Fibroblast of gingiva (primary cell): ENCODE measurements at places on chromosomes 2 and 18.
A peak's percentile ranks its signal among the peaks of the same experiment; 100 is the strongest.

GRCh38 chr2:27033253-27033852 lies 588 bp downstream of the TMEM214 start:
- DNase-seq: no peak

- no peak for DNase-seq
Observed at GRCh38 chr18:1994471-1994870, 576.8 kb downstream of the METTL4 start.

DNA sequence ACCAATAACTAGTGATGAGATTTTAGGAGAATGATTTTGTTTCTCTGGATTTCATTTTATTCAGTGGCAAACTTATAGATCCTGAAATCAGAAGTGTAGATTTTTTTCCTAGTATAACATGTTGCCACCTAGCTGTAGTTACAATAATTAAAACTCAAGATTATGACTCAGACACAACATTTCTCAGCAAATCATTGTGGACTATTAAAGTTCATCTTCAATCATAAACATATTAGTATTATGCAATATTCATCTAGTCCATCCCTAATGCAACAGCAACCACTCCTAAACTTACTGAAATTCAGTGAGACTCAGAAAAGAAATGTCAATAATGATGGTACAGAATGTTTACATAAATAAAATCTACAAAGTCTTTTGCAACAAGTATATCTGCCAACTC lies 51.3 kb downstream of the USP34 start:
- DNase-seq: peak; percentile 45

- DNase-seq: no peak
Observed at GRCh38 chr2:12506846-12507245, 209.9 kb upstream of the TRIB2 start.

DNA sequence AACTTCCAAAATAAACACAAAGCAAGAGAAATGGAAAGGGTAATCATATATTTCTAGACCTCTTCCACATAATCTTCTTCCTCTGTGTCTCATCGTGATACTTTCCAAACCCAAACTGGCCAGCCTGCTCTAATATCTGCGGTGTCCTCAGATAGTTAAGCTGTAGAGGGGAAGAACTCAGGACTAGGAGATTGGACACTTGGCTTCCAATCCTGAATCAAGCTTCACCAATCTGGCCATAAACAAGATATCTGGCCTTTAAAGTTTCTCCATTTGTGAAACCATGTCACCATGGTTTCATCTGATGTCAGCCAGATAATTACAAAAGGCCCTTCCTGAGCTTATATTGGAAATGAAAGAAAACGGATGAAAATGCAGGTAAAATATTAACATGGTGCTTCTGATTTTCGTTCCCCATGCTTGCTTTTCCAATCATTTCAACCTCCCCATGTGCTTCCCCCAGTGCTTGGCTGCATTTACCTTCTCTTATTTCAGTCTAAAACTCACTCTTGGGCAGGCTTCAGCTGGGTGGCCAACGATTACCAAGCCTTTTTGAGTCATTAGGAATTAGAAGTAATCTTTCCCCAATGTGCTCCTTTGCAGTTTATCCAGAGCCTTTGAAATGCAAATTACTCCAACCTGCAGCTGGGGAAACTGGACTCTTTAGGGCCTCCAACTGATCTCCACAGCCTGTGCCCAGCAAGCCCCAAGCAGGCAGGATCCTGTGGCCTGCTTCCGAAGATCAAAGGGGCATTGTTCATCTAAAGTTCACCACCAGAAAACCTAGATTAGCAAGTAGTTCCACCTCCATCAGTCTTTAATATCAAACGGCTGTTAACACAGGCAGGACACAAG lies 44.5 kb upstream of the MYCN start:
- DNase-seq: no peak

GRCh38 chr2:42741140-42741539 lies 22.8 kb downstream of the OXER1 start:
- no peak for DNase-seq

GRCh38 chr18:65435534-65435933 lies 315.3 kb upstream of the CDH7 start:
- DNase-seq: no peak

DNA sequence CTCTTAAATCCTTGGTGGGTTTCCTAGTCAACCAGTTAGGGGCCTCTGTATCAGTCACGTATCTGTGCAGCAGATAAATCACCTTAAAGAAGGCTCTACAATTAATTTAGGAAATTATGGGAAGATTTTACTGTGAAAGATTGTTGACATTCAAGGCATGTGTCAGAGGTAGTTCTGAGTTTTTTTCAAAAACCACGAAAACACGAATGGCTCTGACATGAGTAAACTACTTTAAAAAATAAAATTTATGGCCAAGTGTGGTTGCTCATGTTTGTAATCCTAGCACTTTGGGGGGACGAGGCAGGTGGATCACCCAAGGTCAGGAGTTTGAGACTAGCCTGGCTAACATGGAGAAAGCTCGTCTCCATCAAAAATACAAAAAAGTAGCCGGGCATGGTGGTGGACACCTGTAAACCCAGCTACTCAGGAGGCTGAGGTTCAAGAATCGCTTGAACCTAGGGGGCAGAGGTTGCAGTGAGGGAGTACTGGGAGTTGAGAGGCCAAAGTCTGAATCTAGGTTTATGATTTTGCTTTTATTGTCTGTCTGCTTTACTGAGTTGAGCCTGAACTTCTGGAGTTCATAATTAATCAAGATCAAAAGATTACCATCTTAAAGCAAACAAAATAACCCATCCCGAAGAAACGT lies 77.1 kb downstream of the SPRED2 start:
- no peak for DNase-seq

GRCh38 chr2:46545015-46545839 lies 65.9 kb downstream of the TMEM247 start:
- no peak for DNase-seq

DNA sequence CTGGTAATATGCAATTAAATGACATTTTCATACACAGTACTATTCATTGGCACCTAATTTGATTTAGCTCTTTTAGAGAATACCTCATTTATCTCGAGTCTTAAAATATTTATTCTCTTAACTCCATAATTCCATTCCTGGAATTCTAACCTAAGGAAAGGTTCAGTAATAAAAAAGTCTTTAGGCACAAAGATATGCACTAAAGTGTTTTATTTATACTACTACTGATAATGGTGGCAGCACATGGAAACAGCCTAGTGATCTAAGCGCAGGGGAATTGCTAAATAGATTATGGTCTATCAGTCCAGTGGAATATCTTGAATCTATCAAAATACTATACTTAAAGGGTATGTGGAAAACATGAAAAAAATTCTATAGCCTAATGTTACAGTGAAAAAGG lies 142.5 kb upstream of the LTBP1 start:
- no peak for DNase-seq

DNA sequence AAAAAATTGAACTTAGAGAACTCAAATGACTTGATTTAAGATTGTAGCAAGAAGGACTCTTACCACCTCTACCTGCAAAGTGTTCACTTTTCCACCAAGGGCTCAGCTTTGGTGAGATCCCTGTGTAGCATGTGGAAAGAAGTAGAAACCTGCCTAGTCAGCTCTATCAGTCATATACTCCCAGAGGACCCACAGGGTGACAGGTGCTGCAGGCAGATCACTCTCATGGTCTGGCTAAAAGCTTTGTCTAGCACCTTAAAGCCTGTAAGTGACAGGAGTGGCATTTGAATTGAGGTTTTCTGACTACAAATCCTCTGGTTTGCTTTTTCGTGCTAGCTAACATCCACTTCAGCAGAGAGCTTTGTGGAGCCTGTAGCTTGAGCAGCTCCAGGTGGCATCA lies 18.7 kb upstream of the NEMP2 start:
- no peak for DNase-seq
